ENCODE measurements at places on chromosomes 2 and 18. TPM values are rescaled to one million over a fixed set of nuclear protein-coding genes. Genes with fewer than 3 reads are reported as not detected.

DNA sequence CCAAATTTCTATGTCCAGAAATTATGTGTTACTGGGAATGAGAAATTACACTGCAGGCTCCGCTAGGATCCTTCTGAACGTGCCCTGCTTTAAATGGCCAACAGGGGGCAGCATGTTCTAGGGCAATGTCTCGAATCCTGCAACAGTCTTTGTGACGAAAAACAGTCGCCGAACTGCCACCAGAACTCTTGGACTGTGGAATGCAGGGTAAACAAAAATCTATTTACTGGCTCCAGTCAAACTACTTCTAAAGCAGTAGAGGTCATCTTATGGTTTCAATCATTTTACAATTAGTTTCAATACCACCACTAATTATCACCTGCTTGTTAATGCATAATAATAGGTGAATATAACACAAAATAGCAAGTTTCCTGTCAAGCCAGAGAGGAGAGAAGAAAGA lies 9.8 kb upstream of the ZNF397 start:
- no peaks in the 10 kb centered on the region for H3K36me3 ChIP-seq
- no peak overlapping the region for H3K27ac ChIP-seq
- no peaks in the 10 kb centered on the region for H3K4me1 ChIP-seq
- DNase-seq = peak; percentile 85
- H3K27me3 ChIP-seq = no peaks in the 10 kb centered on the region

The RASGRP3 gene
- total RNA-seq = not detected

- H3K27me3 ChIP-seq = no peaks in the 10 kb centered on the region
- no peak for DNase-seq
- H3K27ac ChIP-seq = no peak overlapping the region
- H3K4me1 ChIP-seq = no peaks in the 10 kb centered on the region
- no peak overlapping the region for H3K4me3 ChIP-seq
- no peaks in the 10 kb centered on the region for H3K36me3 ChIP-seq
These were observed 17.0 kb downstream of the ARHGAP28 start for GRCh38 chr18:6746386-6746960.

DNA sequence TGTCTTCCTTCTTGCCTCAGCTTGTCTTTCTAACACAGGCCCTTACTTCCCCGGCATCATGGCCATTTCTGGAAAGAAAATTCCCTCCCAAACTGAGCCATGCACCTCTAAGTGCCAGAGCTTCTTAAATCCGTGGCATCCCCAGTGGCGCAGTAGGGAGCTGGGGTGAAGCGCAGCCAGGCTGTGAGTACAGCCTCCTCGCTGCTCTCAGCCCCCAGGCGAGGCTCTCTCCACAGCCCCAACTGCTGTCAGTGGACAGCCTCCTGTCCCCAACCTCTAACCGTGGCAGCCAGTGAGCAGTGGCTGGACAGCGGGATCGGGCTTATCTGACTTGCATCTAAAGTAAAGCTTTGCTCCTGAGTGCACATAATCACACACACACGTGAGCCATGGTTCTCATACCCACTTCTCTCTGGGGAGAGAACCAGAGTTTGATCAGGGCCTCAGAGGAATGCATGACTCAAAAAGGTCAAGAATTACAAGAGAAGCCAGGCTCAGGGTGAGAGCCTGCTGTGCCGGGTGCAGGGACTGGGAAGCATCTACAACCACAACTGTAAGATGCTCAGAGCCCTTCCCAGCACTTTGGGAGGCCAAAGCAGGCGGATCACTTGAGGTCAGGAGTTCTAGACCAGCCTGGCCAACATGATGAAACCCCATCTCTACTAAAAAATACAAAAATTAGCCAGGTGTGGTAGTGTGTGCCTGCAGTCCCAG lies 50.7 kb downstream of the SFXN5 start:
- no peak overlapping the region for H3K27ac ChIP-seq
- no peaks in the 10 kb centered on the region for H3K27me3 ChIP-seq
- no peak overlapping the region for H3K4me3 ChIP-seq
- H3K4me1 ChIP-seq = no peaks in the 10 kb centered on the region
- H3K36me3 ChIP-seq = no peaks in the 10 kb centered on the region

The CCDC138 gene
- total RNA-seq = 25.8 TPM

DNA sequence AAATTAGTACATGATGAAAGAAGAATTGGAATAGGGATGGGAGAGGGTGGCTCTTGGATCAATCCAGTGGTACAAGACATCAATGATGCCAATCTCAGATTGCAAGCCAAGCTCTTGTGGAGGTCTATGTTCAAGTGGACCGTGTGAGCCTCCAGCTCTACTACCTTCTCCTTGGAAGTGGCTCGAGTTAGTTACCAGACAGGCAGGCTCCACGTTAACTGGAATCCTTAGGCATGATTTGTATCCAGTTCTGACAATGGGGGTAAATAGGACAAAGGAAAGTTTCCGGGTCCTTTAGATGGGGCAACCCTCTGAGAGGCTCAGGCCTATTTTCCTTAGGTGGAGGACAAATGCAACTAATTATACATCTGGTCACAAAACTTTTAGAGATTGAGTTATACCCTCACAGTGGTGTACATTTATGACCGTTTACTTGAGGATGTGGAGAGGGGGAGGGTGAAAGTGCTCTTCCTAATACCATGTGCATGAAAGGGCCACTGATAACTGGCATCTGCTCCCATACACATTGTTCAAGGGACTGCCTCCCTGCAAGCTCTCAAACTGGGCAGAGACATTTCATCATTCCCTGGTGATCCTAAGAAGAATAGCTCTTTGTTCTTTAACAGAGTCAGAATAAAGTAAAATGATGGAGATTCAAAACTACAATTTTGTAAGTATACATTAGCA lies 180.2 kb downstream of the SOCS6 start:
- no peak overlapping the region for H3K27ac ChIP-seq
- no peak overlapping the region for H3K4me3 ChIP-seq
- no peaks in the 10 kb centered on the region for H3K36me3 ChIP-seq
- no peak for DNase-seq

Measured in A673 (cell line).